ENCODE measurements at places on chromosomes 4 and X.

- DNase-seq: peak; percentile 44
Observed at GRCh38 chrX:102712981-102713625, 855 bp downstream of the GPRASP2 start.

DNA sequence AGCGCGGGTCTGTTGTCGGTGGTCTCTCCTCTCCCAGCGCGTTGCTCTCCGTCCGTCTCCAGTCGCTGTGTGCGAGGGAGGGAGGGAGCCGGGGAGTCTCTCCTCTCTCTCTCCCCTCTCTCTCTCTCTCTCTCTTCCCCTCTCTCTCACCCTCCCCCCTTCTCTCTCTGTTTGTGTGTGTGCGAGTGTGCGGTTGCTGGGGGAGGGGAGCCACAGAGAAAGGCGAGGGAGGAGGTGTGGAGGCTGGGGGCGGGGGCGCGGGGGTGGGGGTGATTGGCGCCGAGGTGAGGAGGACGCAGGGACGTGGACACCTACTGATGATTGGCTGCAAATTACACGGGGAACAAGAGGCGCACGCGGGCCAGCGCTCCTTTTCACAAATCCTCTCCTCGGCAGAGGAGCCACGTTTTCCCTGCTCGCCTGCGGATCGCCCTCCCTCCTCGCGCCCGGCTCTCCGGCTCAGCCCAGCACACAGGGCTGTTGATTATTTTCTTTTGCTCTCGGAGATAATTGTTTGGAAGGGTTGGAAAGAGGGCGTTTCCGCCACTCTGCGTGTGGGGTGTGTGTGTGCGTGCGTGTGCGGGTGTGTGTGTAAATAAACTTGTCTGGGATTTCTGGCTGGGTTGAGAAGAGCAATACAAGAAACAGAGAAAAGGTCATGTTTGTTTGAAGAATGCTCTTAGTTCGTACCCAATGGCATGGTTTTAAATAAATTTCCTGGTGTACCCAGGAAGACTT is at the start of gene CXXC4:
Gene CXXC4 (minus strand): TSS at position 73 of the 738 bp plus-strand sequence. CDS start 3,092 bp downstream, outside the sequence.
- DNase-seq: no peak

GRCh38 chr4:119149110-119149509 is 13.5 kb downstream of the MYOZ2 start:
- DNase-seq: no peak

GRCh38 chrX:71618303-71618721 is at the start of gene CXCR3:
TSS of gene CXCR3 (minus strand) at chrX:71618511. CDS start at chrX:71618449, 62 bp downstream.
- no peak for DNase-seq

- DNase-seq: no peak
Observed at GRCh38 chrX:65697915-65698796, 30.7 kb downstream of the MSN start.

GRCh38 chr4:13860126-13860525 is 232.6 kb upstream of the BOD1L1 start:
- no peak for DNase-seq

DNA sequence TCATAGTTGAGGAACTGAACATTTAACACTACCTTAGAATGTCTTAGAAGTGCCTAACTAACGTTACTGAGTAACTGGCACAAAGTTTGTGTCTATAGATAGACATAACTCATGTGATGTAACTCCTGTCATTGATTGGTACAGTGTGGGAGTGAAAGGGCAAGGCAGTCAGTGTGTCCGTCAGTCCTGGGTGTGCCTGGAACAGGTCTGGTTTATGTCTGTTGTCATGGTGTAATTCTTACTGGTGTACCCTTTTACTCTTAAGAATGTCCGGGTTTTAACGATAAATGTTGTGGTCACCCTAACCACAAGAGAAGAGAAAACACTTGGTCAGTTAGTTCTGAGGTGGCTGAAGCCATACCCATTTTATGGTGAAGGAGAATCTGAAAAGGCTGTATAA is 93.1 kb upstream of the ESX1 start:
- DNase-seq: no peak

- DNase-seq: no peak
Observed at GRCh38 chr4:163818673-163819072, 324.2 kb downstream of the TMA16 start.

DNA sequence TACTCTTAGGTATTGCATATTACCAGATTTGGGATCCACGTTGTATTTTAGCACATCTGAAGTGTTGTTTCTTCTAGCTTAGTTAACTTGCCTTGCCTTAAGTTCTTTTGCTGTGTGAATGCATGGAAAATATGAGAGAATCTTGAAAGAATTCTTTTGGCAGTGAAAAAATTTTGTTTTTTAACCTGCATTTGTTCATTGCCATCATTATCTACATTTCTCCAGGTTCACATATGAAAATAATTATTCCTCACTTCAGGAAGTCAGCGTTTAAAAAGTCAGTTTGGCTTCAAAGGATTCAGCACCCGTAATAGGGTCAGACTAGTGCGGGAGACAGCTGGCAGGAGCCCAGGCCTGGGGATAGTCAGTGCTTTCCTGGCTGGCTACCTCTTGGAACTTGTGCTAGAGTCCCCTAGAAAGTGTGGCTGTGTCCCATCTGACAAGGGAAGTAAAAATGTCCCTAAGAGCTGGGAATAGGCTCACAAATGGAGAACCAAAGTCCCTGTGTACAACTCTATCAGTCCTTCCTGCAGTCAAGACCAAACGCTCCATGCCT is 251.9 kb upstream of the KLF3 start:
- no peak for DNase-seq

DNA sequence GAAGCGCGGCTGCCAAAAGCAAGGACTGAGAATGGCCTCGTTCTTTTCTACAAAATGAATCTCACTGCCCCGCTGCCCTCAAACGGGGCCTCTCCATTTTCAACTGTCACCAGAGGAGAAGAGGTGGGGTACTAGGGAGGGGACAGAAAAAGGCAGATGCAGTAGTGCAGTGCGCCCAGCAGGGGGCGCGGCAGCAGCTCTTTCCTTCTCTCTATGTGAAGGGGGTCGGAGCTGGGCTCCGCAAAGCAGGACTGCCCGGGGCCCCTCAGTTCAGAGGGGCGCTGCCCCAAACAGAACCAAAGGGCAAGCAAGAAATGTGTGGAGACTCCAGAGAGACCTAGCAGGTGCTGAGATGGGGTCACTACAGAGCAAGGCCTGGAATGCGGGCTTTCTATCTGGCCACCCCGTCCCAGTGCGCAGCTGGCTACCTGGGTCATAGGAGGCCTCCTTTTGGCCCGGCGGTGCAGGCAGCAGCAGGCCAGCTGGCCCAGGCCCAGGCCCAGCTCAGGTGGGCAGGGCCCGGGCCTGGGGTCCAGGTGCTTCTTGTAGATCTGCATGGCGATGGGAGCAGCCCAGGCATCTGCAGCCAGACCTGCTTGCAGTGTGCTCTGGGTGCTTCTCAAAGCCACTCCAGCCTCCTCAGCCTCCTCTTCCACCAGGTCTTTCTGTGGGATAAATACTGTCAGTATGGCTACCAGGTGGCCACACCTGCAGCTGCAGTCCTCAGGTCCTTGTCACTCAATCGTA is 5.9 kb downstream of the IRAK1 start:
- DNase-seq: no peak

- DNase-seq: no peak
Observed at GRCh38 chr4:1725521-1725920, 4.2 kb downstream of the TACC3 start.

GRCh38 chr4:56705966-56706365 is 24.9 kb upstream of the HOPX start:
- no peak for DNase-seq

GRCh38 chr4:101699441-101700124 is 90.9 kb upstream of the BANK1 start:
- DNase-seq: no peak

DNA sequence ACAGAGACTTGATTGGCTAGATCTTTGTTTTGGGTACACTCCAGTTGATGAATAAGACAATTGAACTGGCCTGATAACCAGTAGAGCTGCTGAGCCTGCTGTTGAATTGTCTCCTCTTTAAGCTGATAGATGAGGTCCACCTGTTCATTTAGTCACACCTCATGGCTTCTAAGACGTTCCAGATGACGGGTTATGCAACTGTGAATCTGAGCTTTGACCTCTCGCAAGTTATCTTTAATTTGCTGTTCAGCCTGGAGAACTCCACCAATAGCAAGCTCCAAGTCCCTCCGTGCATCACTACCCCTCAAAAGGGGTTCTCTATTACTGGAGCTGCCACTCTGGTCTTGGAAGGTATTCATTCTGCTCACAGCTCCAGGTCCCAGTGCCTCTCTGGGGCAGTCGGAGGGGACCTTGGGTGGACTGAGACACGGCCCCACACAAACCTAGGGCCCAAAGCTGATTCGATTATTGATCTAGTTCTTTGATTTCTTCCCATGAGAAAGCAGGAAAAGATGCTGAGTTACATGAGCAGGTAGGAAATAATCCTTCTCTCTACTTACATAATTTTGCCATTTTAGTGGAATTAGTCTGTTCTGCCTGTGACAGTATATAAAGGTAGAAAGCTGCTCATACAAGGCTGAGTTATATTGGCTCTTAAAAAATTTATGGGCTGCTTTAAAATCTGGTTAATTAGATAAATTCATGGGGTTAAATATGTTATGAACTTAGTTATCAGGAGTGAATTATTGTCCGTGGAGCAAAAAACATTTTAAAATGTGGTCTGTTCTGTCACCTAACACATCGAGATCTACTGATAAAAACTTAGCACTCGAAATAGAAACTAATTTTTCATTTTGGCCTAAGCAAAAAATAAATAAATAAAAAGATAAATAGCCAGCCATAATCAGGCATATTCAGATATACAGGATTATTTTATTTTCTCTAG is 6.8 kb downstream of the MMAA start:
- DNase-seq: no peak

- no peak for DNase-seq
Observed at GRCh38 chr4:63226229-63226628, 1183.0 kb downstream of the TECRL start.

GRCh38 chr4:8507196-8507570 is 66.6 kb downstream of the TRMT44 start:
- no peak for DNase-seq

DNA sequence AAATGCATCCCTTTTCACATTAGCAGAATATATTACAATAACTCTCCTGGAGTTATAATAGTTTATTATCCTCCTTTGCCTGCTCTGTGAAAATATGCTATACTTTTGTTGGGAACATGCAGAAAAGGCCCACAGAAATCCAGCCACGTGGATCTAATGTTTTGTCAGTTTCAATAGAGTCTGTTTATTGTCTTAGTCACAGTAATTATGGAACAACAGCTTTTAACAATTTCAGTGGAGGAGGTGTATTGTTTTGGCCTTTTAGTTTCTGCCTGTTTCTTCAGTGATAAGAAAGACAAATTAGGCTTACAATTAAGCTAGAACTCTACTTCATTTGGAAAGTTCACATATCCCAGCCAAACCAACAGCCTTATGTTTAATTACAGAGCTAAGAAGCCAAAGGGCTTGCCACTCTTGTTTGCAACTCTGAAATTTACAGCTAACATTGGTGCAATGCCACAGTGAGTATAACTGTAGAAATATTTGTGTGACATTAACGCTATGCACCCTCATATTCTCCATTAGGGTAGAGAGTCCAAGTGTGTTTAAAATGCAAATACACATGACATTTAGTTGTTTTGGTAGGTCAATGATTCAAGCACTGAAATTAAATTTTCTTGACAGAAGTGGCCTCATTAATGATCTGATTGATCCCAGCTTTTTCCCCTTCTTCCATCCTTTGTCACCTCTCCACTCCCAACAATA is 175.8 kb downstream of the USP46 start:
- DNase-seq: no peak

DNA sequence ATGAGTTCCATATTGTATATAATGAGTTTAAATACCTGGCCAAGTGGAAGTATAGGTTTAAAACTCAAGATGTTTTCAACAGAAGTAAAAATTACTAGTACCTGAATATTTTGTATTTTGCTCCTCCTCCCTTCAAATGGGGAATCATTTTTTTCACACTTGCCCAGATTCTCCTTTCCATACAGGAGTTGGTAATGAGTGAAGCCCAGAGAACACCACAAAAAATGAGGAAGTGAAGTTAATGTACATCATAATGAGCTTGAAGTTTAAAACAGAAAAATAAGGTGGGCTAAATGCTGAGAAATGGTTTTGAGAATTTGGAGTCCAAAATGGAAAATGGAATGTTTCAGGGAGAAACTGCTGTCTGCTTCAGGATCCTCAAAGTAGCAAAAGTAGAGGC is 364.8 kb upstream of the EMCN start:
- DNase-seq: no peak

- DNase-seq: no peak
Observed at GRCh38 chr4:84916227-84916626, 50.3 kb downstream of the WDFY3 start.

- DNase-seq: no peak
Observed at GRCh38 chrX:79366873-79367749, at the start of gene ITM2A. TSS of gene ITM2A (minus strand) at chrX:79367334. CDS start at chrX:79367215, 119 bp downstream.

DNA sequence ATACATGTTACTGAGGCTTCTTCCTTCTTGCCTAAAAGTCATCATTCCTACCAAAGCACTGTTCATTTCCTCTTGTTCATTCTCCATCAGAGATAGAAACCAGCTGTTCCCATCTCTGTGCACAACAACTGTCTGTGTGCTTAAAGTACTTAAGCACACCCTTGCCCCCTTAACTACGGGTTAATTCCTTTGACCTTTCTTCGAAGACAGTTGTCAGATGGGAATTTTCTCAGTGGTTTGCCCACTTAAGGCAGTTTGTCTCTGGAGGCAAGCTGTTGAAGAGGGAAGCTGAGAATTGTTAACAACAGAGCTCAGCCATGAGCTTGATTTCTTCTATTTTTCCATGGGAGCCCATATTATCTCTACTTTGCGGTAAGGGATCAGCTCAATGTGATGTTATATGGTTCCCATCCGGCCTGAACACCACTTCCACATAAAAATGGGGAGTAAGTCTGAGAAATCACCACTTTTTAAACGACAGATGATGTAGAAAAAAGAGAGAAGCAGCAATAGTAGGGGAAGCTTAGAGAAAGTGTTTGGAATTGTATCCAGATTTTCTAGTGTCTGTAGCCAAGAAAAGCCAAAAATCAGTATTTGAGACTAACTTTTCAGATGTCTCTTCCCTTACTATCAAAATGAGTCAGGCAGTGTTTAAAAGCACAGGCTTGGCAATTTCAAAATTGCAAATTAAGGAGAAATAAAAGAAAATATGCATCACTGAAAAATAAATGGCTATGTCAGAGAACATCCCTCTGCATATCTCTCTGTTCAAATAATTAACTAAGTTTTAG is 194.4 kb downstream of the SLIT2 start:
- no peak for DNase-seq

DNA sequence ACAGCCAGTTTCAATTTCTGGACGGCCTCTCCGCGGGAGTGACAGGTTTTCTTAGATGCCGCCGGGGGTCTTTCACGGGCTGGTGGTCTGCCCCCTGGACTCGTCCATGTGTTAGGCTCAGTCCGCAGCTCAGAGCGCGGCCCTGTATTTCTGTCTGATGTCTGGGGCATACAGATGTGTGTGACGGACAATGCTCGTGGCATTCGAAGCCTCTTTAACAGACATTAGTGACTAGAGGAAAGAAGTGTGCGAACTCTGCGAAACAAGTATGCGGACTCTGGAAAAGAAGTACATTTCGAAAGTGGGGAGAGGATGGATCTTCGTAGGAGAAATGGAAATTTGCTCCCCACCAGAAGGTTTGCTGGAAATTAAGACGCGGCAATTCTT is 793 bp upstream of the DCUN1D4 start:
- DNase-seq: peak; percentile 54

- DNase-seq: no peak
Observed at GRCh38 chrX:46704767-46705386, 54.0 kb downstream of the SLC9A7 start.

- no peak for DNase-seq
Observed at GRCh38 chr4:2833671-2834000, 10.0 kb upstream of the ADD1 start.

GRCh38 chr4:84582988-84583875 is at the start of gene CDS1:
TSS of gene CDS1 (plus strand) at chr4:84583127. CDS start at chr4:84583402, 275 bp downstream.
- DNase-seq: peak; percentile 31

GRCh38 chr4:114688059-114688458 is 89.5 kb downstream of the UGT8 start:
- no peak for DNase-seq
